Amniotic stem cell (primary cell): ENCODE measurements at places on chromosomes 7 and 10.
A peak's percentile ranks its signal among the peaks of the same experiment; 100 is the strongest.

DNA sequence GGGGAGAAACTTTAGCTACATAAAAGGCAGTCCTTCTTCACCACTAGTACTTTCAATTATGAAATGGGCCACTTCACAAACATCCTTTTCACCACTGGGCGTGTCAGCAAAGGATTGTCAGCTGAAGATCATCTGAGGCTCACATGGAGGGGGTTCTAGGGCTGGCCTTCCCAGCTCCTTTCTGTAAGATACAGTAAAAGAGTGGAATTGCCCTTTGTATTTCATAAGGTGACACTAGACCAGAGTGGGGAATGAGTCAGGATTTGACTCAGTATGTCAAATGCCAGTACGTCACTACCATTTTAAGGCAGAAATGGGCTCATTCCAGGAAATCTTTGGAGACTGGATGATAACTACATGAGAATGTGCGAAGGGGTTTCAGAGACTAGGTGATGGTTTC is 21.2 kb upstream of the BLOC1S2 start:
- DNase-seq, result no peak

GRCh38 chr7:42237811-42238541 is 967 bp upstream of the GLI3 start:
- DNase-seq, result no peak

GRCh38 chr10:28833313-28833712 is 156.0 kb downstream of the BAMBI start:
- no peak for DNase-seq

DNA sequence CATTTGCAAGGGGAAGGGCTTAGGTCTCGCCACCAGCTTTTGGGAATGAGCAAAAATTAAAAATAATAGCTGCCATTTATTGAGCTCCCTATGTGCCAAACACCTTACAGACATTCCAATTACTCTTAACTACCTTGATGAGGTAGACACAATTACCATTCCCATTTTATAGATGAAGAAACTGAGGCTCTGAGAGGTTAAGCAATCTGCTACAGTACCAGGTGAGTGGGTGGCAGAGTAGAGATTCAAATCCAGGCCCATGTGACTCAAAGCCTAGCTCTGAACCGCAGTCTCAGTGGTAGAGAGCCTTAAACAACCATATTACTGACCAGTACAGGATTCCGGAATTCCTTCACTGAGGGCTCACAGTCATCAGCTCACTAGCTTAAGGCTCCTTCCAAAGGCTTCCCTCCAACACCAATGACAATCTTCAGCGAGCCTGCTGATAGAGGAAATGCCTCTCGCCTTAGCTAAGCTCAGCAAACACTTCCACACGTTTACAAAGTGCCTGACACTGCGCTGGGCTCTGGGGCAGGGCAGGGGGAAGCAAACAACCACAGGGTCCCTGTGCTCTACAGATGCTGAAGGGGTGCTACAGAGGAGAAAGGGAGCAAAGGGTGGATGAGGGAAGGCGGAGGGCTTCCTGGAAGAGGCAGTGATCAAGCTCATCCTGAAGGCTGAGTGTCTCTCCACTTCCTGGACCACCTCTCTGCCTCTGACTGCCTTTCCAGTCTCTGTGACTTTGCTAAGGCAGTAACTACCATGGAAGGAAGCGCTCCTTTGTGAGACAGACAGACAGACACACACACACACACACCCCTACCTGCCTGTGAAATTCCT is 7.4 kb downstream of the LRRC20 start:
- no peak for DNase-seq

DNA sequence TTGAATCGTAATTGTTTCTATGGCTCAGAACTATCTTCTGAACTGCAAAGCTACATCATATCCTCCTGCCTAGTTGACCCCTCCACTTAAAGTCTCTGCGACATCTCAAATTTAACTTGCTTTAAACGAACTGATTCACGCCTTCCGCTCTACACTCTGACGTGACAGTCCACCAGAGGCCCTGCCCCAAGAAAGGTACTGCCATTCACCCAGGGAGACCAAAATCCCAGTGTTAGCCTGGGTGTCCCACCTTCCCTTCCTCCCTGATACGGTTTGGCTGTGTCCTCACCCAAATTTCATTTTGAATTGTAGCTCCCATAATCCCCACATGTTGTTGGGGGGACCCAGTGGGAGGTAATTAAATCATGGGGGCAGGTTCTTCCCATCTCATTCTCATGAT is 90.8 kb downstream of the CPXM2 start:
- DNase-seq, result no peak

DNA sequence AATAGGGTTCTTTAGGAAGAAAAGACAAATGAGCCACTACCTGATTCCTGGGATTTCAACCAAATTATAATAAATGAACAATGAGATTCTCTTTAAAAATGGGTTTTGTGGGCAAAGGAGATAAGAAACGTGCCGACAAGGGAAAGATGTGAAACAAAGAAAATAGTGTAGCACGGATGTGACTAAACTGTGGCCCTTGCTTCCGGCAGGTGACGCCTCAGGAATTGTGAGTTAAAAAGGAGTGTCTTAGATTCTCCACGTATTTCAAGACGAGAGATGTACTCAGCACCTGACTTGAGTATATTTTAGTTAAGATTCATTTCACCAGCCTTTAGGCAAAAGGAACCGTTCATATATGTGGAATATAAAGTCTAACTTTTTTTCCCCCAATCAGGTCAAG is 75.9 kb downstream of the DNAH11 start:
- DNase-seq, result no peak

- no peak for DNase-seq
Measured at GRCh38 chr10:72663971-72664370, 28.0 kb upstream of the MCU start.

DNA sequence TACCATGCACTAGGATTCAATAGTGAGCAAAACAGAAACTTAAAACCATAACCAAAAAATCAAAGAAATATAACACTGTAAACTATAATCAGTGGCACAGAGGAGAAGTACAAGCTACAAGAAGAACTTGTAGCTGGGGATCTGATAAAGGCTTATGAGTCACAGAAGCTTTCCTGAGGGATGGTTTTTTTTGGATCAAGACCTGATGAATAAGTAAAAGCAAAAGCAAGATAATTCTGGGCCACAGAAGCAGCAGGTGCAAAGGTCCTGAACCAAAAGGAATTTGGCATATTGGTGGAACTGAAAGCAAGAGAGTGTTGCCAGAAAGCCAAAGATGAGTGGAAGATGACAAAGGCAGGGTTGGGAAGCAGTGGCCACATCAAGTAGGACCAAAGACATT is 37.4 kb upstream of the BET1 start:
- DNase-seq, result peak; percentile 18

DNA sequence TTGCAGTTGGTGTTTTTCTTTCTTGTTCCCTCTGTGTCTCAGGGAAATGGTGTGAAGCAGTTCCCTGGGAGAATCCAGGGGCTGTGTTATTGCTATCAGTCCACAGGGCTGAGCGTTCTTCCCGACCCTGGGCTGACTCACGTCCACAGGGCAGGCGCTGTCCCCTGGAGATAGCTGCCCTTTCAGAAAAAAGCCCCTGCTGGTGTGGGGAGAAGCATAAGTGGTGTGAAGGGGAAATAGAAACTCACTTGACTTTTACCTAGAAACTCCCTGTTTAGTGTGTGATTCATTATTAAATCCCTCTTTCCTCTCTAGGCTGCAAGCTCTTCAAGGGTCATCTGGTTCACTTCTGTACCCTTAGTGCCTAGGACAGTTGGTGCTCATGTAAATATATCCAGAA is 63.3 kb upstream of the SMNDC1 start:
- DNase-seq, result no peak

DNA sequence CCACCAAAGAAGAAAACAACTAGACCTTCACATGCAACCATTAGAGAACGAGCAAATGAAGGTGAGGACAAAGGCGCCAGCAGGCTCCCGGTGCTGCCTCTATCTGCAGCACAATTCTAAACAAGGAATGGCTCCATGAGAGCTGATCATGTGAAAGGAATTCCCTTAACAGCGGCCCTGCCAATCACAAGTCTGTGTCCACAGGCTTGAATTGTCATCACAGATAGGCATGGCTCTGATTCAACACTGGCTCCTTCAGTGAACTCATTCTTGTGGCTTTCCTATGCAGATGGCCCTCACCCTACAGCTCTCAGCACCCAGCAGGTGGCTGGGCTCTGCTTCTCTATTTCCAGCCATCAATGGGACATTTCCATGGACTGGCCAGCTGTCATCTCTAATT is 36.2 kb downstream of the LAMB1 start:
- peak; percentile 40 for DNase-seq

GRCh38 chr10:102316421-102316820 is 71.1 kb downstream of the GBF1 start:
- DNase-seq, result no peak

- no peak for DNase-seq
Measured at GRCh38 chr10:37760817-37761216, 96.6 kb downstream of the ZNF248 start.

- no peak for DNase-seq
Measured at GRCh38 chr7:54729107-54729506, 29.9 kb downstream of the SEC61G start.

DNA sequence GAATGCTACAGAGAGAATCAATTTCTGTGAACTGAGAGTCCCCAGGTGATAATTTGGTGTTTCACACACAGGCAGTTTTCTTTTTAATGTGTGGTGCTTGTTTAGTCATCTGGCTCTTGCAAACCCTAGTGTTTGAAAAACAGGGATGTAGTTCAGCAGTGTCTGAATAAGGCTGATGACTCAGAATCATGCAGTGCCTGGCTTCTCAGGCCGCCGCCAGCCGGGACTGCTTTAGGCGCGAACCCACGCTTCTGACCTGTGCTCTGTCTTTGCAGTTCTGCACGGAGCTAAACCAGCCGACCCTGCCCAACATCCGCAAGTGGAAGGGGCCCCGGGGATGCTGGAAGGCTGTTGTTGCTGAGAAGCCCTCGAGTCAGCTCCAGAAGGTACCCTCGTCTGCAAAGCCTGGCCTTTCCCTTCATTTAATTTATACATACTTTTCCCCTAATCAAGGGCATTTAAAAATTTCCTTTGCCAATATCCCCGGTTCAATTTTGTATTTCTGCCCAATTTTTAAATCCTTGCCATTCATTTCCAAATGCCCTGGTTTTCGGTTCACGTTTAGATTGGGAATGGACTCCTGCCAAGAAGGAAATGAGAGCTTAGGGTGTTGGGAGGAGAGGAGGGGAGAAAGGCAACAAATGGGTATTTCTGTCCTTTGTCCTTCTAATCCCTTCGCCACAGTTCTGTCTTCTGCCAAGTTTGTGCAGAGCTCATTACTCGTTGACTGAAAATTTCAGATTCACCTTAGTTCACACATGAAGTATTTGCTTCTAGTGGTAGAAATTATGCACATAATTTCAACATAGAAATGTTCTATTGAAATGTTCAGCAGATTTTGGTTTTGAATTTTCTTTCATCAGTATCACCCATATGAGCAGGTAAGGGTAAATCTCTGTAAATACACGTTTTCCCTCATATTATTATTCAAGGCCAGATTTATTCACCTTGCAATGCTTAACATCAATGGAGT is 108.5 kb upstream of the ANLN start:
- peak; percentile 66 for DNase-seq
